ENCODE measurements at places on chromosomes 5 and 9.

DNA sequence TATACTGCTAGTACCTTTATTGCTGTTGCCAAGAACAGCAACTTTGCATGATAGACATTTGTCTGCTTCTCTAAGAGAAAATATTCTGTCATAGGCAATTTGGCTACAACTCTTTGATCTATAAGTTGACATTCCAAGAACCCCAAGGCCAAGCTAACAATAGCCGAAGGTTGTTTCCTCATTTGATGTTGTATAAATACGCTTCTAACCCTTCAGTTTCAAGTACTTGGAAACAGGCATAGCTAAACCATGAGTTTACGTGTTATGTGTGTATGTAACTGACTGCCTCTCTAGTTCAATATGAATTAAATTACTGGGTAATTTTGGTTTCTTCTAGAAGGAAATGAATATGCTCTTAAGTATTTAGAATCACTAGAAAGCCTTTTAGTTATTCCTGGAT lies 1034.0 kb downstream of the TLE4 start:
- DNase-seq = no peak

DNA sequence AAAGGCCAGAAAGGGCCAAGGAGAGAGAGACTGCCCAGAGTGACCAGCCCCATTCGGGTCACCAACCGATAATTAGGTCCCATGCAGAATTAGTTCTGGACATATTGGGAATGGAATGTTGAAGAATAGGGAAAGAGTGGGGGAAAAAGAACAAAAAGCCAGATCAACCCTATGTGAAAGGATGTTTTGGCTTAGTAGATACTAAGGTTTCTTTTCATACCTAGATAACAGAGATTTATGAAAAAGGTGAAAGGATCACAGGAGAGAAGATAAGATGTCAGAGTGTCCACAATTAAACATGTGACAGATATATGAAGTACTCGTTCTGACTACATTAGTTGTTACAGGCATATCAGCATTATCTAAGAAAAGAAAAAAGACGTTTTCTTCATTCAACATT lies 52.1 kb downstream of the MARCHF3 start:
- no peak for DNase-seq

DNA sequence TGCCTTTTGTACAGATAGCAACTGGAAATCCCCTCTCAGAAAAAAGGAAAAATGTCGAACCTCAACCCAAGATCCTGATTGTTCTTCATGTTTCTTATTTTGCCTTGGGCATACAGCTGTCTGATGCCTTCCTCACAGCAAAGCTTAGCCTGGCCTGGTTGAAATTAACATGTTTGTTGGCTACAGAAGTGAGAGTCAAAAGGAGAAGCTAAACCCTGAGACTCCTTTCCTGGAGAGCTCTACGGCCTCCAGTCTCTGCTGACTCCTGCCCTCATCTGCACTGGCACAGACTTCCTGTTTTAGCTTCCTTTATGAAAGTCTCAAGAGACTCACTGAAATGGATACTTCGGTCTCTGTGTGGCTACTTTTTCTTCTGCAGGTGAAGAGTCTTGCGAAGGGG lies 186.7 kb downstream of the PARP8 start:
- DNase-seq = no peak

DNA sequence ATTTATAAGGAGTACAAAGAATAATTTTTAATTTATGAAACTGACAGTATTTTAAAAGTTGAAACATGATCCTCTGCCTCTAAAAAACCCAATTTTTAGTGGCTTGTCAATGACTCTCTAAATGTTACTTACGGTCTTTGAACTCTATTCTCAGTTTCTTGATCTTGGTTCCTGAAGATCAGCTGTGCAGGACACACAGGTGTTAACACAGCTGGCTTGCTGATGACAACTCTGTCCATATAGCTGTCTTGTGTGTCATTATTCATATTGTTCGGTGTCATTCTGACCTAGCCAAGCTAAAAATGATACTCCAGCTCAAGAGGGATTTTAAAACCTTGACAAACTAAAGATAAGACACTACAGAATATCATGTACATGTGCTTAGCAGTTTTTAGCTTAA lies 314.5 kb downstream of the CCDC171 start:
- no peak for DNase-seq

DNA sequence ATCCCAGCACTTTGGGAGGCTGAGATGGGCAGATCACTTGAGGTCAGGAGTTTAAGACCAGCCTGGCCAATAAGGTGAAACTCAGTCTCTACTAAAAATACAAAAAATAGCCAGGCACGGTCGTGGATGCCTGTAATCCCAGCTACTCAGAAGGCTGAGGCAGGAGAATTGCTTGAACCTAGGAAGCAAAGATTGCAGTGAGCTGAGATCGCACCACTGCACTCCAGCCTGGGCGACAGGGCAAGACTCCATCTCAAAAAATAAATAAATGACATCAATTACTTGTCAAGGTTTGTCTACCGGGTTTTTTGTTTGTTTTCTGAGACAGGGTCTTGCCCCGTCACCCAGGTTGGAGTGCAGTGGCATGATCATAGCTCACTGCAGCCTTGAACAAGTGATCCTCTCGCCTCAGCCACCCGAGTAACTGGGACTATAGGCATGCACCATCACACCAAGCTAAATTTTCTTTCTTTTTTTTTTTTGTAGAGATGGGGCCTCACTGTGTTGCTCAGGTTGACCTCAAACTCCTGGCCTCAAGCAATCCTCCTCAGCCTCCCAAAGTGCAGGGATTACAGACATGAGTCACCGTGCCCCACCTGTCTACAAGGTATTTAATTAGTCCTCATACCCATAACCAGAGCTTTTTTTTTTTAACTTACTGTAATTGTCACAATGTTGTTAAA lies 64.9 kb downstream of the SUSD1 start:
- DNase-seq = no peak

GRCh38 chr5:17398866-17399835 lies 98.9 kb upstream of the TAF11L2 start:
- DNase-seq = no peak

- no peak for DNase-seq
These were observed 113.8 kb upstream of the SPATA31D4 start for GRCh38 chr9:81814401-81814793.

DNA sequence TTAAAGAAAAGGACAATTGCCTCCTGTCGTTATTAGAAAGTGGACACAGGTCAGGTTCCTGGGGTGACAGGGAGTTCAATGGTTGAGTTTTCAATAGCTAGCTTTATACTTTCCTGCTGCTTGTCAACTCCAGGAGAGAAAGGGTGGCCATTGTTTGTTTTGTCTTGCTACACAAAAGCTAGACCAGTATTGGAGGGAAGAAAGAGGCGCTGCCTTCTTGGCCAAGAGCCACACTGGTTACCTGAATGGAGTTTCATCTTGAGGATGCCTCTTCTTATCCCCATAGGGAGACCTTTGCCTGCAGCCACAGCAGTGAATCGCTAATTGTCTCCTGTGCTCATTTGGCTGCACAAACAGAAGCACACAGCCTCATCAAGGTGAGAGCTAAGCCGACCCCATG lies 279.4 kb upstream of the GRIA1 start:
- no peak for DNase-seq

DNA sequence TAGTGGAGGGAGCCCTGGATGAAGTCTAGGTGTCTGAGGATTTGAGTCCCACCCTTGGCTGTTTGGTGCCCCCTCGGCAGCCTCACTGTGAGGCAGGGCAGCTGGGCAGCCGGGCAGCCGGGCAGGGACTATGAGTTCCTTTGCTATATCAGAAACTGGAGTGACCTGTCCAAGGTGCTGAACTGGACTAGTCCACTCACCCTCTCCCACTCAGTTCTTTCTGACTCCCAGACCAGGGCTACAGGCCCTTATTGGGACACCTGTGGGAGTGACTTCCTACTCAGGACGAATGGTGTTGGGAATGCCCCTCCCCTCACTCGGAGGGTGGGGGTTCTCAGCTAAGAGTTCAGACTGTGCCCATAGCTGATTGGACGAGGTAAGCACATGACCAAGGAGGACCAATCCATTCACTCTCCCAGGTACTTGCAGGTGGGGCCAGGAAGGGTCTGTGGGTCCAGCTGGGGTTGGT lies 34.1 kb upstream of the RAPGEF1 start:
- peak; percentile 40 for DNase-seq

DNA sequence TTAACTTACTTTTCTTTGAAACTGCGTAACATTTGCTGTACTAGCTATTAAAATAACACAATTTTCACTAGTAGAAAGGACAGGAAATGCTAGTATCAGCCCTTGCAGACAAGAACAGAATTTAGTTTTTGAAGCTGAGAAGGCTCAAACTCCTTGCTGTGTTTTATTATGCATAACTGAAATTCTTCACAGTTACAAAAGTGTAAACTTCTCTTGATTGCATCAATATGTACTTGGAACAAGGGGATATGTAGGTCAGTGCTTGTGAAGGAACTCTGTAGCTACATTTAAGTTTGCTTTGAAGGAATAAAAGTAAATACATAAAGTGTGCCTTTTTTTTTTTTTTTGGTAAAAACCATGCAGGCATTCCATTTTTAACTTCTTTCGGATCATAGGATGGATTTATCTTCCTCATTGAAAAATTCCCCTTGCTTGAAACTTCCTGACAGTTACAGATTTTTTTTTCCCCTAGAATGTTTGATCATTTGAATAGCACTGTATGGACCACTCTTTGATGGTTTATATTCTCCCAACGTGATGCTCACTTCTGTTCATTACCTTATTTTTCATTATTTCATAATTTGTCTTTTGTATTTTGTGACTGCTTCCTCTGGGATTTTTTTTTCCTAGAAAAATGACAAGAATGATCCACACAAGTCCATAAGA lies 94.9 kb upstream of the DAB2 start:
- peak; percentile 66 for DNase-seq

DNA sequence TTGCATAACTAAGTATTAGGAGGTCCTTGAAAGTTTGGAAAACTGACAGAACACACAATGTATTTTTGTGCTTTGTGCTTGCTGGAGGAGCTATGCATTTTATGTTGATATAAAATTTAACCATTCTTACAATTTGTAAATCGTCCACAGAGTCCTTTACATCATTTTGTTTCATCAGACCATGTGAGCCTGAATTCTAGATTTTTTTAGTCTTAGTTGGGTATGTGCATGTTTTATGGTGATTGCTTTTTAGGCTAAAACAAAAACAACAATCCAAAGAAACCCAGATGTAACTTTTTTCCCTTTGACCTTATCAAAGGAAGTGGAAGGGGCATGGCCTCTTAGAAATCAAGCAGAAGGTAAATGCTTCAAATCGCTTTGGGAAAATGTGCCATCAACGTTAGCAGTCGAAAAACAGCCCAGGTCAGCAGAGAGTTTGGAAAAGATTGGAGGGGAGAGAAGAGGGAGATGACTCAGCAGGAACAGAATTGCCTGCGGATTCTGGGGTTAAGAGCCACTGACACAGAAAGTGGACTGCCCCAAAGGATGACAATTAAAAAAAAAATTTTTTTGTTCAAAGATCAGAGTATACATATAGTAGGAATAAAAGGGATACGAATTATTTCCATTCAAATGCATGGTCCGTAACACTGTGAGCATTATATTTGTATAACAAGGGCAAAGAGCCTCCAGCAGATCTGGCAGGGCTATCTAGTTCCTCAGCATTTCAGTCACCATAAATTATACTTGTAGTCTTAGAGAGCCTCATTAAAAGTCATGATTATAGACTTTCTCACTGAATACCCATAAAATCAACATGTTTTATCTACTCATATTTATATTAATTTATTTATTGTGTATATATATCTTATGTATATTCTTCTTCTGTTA lies 253.5 kb upstream of the HAPLN1 start:
- DNase-seq = no peak

GRCh38 chr9:135179976-135180375 lies 92.5 kb downstream of the OLFM1 start:
- DNase-seq = no peak

DNA sequence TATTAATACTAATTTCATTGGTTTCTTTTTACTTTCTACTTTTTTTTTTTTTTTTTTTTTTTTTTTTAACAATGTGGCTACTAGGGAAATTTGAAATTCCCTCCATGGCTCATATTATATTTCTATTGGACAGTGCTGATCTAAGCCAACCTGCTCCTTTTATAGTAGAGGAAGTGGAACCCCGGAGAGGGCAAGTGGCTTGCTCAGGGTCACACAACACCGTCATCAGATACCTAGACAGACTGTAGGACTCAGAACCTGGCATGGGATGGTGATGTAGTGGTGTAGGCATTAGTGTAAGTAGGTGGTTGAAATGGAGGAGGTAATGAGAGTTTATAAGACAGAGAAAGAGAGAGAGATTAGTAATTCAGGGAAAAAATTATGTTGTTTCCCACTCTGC lies 10.8 kb downstream of the ZNF618 start:
- no peak for DNase-seq

DNA sequence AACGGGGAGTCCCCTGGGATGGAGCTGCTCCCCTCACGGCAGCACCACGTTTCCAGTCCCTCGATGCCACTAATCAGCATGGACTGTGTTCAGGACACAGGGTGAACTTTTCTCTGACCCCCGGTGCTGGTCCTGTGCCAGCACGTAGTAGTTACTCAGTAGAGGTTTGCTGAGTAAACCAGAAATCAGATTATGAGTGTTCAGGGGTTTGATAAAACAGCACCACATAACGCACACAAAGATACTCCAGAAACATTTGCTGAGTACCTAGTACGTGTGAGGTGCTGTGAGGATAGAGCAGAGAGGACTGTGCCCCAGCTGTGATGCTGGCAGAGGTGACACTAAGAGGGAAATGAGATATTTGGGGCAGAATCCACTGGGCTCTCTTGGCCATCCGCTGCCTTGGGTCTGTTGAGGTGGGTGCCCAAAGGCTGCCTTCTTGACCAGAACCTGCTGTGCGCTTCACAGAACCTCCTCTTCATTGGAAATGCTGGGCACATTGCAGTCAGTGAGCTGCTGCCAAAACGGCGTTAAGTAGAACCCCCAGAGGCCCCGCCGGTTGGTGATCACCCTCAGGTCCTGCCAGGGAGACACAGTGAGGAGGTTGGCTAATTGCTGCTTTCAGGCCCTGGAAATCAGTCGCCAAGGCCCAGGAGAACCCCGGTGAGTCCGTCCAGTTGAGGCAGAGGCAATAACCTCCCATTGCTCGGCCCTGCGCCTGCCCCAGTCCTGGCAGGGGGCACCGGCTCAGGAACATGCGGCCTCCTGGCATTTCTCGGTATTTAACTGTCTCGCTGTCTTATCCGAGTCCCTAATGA lies 49.4 kb downstream of the NEURL1B start:
- DNase-seq = no peak

DNA sequence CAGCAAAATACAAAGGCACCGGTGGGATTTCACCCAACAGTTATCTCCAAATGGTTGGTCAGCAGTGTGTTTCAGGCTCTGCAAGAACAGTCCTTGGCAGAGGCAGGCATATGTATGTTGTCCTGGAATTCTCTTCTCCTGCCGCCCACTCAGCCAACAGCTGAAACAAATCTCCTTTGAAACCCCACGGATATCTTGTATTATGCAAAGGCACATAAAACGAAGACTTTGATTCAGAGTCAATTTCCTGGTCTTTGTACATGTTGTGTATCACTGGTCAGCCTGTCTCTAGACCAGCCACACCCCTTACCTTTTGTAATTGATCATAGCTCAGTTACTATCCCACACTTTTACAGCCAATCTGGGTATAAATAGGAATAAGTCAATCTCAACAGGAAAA lies 29.2 kb downstream of the FREM1 start:
- peak; percentile 37 for DNase-seq

Data from foreskin fibroblast (primary cell).